GM12892 (cell line): ENCODE measurements at places on chromosomes 16 and 17.

DNA sequence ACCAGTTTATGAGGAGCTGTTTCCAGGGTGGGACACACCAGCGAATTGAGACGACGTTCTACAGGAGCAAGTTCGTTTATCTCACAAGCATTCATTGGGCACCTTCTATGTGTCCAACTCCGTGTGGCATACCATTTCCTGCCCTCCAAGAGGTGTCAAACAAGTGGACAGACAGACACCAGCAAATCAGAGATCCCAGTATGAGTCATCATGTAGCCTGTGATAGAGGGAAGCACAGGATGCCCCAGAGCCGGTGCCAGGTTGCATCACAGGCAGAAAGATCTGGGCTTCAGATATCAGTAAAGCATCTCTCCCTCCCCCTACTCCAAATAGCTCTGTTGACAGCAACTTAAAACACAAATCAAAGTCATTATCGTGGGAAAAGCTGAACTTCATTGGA lies 31.8 kb upstream of the MAF start:
- no peak for DNase-seq

DNA sequence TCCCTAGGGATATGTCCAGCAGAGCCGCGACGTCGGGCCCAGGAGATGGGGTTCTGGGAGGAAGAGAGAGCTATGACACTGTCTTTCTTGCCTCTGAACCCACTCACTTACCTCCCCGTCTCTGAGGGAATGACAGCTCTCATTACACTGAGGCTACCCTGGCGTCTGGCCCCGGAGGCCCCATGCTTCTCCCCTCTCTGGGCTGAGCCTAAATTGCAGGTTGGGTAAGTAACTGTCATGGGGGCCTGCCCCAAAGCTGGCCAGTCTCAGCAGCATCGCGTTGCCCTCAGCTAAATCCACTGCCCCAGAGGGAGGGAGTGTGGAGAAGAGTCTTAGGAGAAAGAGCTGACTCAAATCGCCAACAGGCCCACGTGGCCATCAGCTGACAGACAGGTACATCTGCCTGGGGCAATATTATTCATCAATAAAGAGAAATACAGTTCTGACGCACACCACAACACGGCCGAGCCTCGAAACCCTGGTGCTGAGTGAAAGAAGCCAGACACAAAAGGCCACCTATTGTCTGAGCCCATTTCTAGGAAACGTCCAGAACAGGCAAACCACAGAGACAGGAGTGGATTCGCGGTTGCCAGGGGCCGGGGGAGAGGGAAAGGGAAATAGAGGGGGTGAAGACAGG lies 156.4 kb downstream of the C16orf95 start:
- no peak for DNase-seq

- no peak for DNase-seq
Observed at GRCh38 chr16:86786338-86786737, 208.0 kb downstream of the FOXL1 start.

- DNase-seq, result no peak
Observed at GRCh38 chr17:82608816-82609215, 39.4 kb downstream of the WDR45B start.

- DNase-seq, result no peak
Observed at GRCh38 chr17:19024101-19025078, 19.8 kb upstream of the FAM83G start.

DNA sequence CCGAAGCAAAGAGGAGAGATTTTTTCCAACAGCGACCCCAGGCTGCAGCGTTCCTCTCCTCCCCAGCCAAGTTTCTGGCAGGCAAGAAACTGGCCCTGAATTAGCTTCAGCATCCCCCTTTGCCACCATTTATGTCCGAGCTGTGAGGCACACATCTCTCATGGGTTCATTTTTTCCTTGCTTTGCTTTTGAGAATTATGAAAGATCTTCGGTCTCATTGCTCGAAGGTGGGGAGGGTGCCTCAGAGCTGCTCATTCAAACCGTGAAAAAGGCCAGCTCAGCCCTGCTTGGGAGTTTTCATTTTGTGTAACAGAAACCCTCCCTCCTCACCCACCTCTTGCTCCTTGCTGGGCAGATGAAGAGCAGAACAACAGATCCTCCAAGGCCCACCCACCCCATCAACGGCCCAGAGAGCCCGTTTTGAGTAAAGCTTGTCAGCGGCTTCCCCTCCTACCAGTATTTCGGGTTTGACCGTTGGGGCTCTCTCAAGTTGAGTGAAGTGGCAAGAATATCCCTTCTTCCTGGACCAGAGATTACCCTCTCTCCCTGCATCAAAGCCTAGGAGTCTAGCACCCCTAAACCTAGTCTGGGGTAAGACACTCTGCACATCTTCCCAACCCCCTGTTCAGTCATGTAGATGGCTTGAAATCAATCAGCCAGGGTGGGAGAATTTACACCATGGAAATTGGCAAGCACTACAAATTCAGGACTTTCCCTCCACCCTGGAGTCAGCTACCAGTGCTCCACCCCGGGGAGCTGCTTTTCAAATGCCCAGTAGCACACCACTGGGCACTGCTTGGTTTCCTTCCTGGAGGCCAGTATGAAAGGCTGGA lies 1.8 kb downstream of the CCR7 start:
- no peak for DNase-seq

GRCh38 chr16:1491327-1491726 lies 1.8 kb upstream of the TELO2 start:
- DNase-seq, result no peak

- no peak for DNase-seq
Observed at GRCh38 chr16:82105107-82105506, 64.9 kb downstream of the MPHOSPH6 start.

- peak; percentile 75 for DNase-seq
Observed at GRCh38 chr16:11224096-11224893, 31.7 kb downstream of the SOCS1 start.

GRCh38 chr17:31417051-31417792 lies 25.7 kb downstream of the RAB11FIP4 start:
- DNase-seq, result no peak

- no peak for DNase-seq
Observed at GRCh38 chr16:73553941-73554660, 506.2 kb upstream of the ZFHX3 start.

- no peak for DNase-seq
Observed at GRCh38 chr16:51565184-51565583, 414.1 kb upstream of the SALL1 start.

DNA sequence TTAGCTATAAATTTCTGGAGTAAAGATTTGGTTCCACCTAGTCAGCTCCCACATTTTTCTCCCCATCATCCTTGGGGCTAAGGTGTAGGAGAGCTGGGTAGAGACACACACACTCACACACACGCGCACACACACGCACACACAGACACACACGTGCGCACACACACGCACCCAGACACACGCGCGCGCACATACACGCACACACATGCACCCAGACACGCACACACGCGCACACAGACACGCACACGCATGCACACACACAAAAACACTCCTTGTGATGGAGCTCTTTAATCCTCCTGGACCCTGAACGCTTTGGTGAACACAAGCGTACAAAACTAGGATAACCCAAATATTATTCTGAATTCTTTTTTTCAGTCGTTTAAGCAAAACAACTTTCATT lies 253.6 kb downstream of the C16orf95 start:
- no peak for DNase-seq

- no peak for DNase-seq
Observed at GRCh38 chr17:67659028-67659427, 58.7 kb upstream of the NOL11 start.

- no peak for DNase-seq
Observed at GRCh38 chr17:77395501-77396048, 254.8 kb downstream of the SEC14L1 start.

GRCh38 chr17:51064061-51064735 lies 56.5 kb downstream of the SPAG9 start:
- DNase-seq, result no peak

- no peak for DNase-seq
Observed at GRCh38 chr16:64841071-64841470, 280.8 kb downstream of the CDH11 start.

DNA sequence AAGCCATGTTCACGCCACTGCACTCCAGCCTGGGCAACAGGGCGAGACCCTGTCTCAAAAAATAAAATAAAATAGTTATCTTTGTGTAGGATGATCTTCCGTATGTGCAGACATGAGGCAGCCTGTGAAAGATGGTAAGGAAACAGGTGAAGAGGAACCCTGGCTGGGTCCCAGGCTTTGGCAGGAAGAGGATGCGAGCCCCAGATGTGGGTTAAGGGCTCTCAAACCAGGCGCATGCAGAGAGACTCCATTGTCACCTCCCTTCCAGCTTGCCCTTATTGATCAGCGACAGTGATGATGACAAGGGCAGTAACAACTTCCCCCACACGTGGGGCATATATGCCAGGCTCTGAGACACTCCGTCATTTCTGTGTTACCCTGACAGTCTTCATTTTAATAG lies 106.8 kb downstream of the GNAO1 start:
- DNase-seq, result no peak

DNA sequence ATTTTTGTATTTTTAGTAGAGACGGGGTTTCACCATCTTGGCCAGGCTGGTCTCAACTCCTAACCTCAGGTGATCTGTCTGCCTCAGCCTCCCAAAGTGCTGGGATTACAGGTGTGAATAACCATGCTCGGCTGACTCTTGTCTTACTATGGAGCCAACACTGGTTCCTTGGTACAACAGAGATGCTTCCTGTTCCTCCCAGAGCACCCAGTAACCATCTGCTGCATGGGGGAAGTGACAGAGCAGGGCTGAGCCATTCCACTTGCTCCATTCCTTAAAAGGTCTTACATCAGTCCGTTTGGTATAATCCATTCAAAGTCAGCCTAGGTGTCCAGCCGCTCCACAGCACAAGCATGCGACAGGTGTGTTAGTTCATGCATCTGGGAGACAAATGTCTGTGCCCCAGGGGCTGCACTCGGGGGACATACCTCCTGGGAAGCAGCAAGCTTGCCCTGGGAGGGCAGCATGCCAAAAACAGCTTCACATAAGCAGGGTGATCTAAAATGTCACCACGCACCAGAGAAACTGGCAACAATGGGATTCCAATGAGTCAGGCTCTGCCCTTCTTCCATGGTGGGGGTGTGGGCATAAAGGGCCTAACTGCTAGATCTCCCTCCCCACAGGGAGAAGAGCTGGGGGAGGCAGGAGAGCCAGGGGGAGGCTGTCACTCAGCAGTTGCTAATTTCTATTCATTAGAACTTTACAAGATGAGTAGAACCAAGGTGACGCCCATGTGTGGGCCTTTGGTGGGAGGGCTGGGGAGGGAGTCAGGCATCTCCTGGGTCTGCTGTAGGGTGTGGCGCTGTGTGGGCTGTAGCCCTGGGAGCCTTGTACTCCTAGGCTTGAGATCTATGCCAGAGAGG lies 35.5 kb downstream of the PIPOX start:
- no peak for DNase-seq

- no peak for DNase-seq
Observed at GRCh38 chr17:45307290-45308015, 9.4 kb downstream of the MAP3K14 start.

DNA sequence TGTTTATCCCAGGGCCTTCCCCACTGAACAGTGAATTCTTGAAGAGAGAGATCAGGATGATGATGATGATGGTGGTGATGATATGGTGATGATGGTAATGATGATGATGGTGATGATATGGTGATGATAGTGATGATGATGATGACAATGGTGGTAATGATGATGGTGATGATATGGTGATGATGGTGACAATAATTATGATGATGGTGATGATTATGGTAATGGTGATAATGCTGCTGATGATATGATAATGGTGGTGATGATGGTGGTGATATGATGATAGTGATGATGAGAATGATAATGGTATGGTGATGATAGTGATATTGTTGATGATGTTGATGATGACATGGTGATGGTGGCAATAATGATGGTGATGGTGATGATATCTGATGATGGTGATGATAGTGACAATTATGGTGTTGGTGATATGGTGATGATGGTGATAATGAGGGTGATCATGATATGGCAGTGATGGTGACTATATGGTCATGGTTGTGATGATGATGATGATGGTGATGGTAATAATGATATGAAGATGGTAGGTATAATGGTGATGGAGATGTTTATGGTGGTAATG lies 99.9 kb downstream of the HAPSTR1 start:
- DNase-seq, result no peak

GRCh38 chr16:79717333-79718137 lies 117.0 kb upstream of the MAF start:
- DNase-seq, result no peak

DNA sequence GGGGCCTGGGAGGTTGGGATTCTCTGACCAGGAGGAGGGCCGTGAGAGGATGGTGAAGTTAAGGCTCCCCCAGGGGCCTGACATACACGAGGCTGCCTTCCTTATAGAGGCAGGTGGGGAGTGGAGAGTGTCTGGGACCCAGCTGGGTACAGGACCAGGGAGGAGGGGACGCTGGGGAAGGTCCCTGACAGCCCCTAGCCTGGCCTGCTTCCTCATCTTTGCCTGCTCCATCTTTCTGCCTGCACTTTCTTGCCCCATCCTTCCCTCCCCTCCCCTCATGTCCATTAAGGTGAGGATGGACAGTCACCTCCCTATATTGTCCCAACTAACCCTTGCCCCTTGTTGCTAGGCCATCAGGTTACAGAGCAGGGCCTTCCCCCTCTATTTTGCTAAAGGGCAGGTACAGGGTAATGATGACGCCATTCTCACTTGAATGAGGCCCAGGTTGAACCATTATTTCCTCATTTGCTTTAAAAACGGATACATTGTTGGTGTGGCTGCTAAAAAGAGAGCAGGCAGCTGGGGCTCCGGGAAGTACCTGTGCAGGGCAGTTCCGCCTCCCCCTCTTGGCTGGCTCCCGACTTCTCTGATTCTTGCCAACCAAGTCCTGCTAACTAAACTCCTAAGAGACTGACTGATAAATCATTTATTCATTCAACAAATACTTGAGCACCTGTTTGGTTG lies 1.3 kb downstream of the C17orf99 start:
- DNase-seq, result no peak

DNA sequence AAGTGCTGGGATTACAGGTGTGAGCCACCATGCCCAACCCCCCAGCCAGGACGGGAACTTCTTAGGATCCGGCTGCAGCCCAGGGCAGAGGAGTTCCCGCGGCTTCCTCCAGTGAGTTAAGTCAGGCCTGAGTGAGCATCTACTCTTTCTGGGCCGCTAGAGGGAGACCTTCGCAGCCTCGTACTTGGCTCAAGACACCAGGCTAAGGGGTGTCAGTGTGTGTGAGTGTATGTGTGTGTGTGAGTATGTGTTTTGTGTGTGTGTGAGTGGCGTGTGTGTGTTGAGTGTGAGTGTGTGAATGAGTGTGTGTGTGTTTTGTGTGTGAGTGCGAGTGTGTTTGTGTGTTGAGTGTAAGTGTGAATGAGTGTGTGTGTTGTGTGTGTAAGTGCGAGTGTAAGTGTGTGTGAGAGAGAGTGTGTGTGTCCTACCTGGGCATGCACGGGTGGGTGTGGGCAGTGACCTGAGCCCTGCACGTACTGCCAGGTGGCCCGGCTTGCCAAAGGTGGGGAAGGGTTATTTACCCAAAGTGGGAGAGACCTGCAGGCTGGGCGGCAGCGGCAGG lies 58.5 kb downstream of the TMEM235 start:
- DNase-seq, result peak; percentile 66
